Stimulated activated CD4-positive, alpha-beta T cell treated with anti-CD3 and anti-CD28 coated beads, Interleukin-4, amount 100 ng/mL, for 48 hours (primary cell): ENCODE measurements at places on chromosomes 1 and 21.

GRCh38 chr1:27632387-27633297, 2.3 kb downstream of the FGR start:
- peak; percentile 31 for DNase-seq

DNA sequence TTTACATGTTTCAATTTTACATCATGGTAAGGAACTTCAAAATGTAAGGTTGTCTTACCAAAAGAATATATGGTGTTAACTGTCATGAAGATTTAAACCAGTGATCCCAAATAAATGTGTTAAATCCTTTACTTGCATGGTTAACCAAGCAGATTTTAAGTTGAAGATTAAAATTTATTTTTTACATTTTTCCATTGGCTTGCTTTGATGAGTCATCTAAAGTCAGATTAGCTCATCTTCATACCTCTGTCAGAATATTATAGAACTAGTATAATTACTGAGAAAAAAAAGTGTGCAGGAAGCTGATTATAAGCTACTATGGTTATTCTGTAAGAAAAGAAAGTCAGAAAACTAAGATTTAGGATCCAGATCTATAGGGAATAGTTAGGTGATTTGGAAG, 95.3 kb upstream of the DPH5 start:
- DNase-seq: no peak

DNA sequence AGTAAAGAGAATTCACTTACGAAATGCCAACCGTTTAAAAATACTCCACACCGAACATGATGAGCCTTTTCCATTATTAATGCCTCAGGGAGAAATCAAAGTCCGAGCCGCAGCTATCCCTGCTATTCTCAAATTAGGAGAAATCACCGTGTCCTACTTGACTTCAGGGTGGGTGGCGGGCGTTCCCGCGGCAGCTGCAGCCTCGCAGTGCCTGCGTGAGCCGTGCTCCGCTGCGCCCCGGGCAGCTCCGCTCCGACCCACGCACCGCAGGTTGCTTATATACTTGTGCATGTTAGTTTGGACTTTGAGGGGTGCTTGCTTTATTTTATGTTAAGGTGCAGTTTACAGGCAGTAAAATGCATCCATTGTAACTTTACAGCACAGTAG, 35.6 kb upstream of the PCBP3 start:
- no peak for DNase-seq

GRCh38 chr1:155094622-155094948, 15.9 kb downstream of the EFNA3 start:
- DNase-seq: no peak

GRCh38 chr1:201661823-201662359, 123.0 kb downstream of the NAV1 start:
- DNase-seq: no peak

- no peak for DNase-seq
Measured at GRCh38 chr1:154808261-154808908, 61.7 kb downstream of the KCNN3 start.

- DNase-seq: no peak
Measured at GRCh38 chr1:33258788-33259274, 2.5 kb downstream of the ZNF362 start.

DNA sequence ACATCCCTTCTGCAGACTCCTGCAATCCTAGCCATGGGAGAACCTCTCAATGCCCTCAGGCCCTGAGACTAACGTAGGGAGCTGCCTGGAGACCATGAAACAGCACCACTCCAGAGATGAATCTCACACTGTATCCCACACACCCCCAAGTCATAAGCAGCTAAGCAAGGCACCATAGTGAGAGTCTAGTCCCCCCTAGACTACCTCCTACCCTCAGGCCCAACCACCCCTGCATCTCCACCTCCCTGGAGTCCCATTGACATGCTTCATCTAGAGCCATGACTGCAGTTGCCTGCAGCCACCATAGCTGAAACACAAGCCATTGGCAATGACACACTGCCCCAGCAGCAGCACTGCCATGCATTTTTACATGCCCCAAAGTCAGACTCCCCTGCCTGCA, 17.4 kb downstream of the SPRR2G start:
- DNase-seq: no peak

GRCh38 chr1:110235181-110235833, 25.2 kb downstream of the KCNC4 start:
- no peak for DNase-seq

- DNase-seq: no peak
Measured at GRCh38 chr1:116433275-116434257, 60.5 kb downstream of the ATP1A1 start.

DNA sequence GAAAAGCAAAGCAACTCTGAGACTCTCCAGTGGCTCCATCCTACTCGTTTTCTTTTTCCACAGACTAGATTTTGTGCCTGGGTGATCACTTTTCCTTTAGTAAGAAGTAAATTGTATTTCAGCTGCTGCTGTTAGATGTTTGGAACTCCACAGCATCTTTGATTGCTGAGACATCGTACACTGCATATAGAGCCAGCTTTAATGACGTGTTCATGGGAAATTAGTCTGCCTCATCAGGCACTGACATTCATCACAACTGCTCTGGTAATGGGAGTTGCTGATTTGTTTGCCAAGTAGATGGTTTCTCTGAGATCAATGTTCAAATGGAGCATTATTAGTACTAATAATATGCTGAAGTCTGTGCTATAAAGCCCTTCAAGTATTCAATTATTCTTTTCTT, 573.8 kb upstream of the NR5A2 start:
- no peak for DNase-seq

GRCh38 chr1:3249631-3250501, 180.9 kb downstream of the PRDM16 start:
- DNase-seq: no peak

DNA sequence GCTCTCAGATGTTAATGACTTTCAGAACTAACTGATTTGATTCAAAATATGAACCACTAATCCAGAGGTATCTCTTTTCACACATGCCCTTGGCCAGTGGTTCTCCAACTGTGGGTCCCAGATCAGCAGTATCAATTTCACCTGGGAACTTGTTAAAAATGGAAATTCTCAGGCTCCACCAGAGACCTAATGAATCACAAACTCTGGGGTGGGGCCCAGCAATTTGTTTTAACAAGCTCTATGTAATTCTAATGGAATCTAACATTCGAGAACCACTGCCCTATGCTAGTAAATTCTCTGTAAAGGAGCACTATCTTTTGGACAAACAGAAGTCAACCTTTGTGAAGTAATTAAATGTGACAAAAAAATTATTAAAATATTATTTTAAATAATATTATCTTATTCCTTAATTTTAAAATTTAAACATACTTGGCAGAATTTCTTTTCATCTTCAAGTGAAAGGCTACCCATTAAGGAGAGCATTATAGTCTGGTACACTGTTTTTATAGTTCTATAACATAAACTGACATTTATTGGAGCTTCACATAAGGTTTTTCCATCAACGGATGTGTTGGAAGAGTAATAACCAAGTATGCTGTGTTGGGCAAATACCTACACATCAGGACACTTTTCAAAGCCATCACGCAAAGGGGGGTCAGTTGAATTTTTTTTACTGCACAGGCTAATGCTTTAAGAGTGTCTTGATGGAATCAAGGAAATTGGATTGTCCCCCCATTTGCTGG, 130.4 kb downstream of the LHX4 start:
- no peak for DNase-seq

- DNase-seq: no peak
Measured at GRCh38 chr1:42998386-42998785, 39.7 kb upstream of the SLC2A1 start.

DNA sequence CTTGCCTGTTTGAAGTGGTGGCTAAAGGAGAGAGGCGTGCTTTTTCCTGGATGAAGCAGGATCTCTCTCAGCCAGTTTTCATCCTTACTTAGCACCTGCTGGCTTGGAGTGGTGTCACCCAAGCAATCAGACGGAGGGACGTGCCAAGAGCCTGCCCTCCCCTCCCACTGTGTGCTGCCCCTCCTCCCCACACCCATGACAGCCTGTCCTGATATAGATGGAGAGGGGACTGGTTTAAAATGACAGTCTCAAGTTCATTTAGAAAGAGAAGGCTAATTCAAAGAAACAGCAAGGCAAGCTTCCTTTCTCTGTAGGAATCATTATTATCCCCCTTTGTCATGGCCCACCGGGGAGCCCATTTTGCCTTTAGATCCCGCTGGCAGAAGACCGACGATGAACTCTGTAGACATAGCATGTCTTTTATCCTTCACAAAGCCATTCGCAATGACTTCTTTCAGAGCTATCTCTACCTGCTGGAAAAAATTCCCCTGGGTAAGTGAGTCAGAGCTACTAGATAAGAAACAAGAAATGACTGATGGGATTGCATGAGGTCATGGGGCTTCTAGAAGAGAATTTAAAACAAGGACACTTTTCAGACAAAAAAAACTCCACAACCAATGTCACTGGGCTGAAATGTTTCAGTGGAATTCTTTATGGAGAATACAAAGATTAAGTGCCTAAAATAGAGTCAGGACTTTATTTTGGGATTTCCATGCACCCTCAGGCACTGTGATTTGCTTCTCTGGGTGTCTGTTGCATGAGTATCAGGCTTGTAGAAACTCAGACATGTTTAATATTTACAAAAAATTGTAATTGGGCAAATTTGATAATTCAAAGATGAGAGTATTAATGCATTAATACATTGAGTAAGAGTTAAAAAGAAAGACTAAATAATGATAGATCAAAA, at the start of gene NTMT2:
NTMT2 (plus strand) TSS at position 190 of the 907 bp plus-strand sequence; CDS start at position 339, 149 bp downstream.
- DNase-seq: no peak

DNA sequence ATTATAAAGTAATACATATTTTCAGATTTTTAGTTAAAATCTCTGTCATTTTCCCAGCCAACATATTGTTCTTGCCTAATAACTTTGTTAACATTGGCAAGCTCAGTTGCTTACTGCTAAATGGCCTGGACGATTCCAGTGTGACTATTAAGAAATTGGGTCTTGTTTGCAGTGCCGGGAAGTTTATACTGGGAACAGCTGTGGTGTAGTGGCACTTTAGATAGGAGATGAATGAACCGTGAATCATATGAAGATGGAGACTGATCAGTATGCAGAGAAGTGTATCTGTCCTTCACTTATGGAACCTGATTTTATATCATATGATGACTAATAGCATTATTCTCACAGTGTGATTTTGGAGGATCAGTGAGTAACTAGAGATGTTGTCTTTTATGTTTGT, 3.3 kb downstream of the CHRM3 start:
- DNase-seq: no peak

- no peak for DNase-seq
Measured at GRCh38 chr1:36464605-36465393, 615 bp upstream of the MRPS15 start.

DNA sequence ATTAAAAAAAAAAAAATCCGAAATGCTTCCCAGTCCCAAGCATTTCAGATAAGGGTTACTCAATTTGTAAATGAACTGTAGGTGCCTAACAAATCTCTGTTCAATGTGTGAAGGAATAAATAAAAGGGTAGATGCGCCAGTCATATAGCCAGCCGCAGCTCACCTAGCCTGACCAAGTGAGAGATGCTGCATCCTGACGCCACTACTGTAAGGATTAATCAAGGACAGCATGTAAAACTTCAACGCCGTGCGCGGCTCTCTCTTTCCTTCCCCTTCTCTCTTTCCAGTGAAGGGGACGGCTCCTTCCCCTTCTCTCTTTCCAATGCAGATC, 441 bp downstream of the PPT1 start:
- DNase-seq: no peak

DNA sequence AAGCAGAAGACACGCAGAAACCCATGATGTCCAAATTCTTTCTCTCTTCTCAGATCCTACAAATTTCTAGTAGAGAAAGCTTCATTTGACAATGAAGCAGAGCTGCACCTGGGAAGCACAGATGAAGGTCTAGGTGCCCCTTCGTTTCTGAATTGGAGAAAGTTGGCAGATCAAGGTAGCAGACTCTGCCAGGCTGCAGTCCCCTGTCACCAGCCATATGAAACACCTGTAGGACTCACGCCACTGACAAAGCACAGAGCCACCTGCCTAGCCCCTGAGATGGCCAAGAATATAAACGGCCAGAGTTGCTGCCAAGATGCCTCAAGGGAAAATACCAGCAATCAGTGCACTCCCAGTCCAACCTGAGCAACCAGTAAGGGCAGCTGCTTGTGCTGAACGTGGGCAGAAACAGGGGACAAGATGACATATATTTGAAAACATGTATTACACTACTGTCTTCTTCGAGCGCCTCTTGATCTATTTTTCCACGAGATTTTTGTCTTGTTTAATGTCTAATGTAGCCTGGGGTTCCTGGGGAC, 20.6 kb upstream of the PLEKHA6 start:
- no peak for DNase-seq

- no peak for DNase-seq
Measured at GRCh38 chr1:14519976-14520375, 78.5 kb upstream of the KAZN start.

GRCh38 chr1:22611530-22611947, 24.9 kb upstream of the C1QA start:
- DNase-seq: peak; percentile 8

- DNase-seq: peak; percentile 36
Measured at GRCh38 chr1:192445839-192446489, 129.2 kb downstream of the RGS21 start.

GRCh38 chr1:89953131-89953626, 41.7 kb upstream of the ZNF326 start:
- DNase-seq: peak; percentile 20

DNA sequence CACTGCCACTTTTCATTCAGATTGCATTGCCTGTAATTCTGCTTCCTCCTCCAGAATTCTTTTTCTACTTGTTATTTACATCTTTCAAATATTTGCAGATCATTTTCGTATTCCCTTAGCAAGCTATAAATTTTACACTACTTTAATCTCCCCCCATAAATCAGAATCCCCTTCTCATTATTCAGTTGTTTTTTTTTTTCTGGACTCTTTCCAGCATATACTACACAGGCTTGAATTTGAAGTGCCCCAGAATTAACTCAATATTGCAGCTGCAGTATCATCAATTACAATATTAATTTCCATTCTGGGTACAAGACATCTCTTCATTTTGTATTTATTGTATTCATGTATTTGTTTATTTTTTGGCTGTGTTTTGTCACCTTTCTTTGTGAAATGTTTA, 1494.3 kb downstream of the AMY1C start:
- DNase-seq: no peak

DNA sequence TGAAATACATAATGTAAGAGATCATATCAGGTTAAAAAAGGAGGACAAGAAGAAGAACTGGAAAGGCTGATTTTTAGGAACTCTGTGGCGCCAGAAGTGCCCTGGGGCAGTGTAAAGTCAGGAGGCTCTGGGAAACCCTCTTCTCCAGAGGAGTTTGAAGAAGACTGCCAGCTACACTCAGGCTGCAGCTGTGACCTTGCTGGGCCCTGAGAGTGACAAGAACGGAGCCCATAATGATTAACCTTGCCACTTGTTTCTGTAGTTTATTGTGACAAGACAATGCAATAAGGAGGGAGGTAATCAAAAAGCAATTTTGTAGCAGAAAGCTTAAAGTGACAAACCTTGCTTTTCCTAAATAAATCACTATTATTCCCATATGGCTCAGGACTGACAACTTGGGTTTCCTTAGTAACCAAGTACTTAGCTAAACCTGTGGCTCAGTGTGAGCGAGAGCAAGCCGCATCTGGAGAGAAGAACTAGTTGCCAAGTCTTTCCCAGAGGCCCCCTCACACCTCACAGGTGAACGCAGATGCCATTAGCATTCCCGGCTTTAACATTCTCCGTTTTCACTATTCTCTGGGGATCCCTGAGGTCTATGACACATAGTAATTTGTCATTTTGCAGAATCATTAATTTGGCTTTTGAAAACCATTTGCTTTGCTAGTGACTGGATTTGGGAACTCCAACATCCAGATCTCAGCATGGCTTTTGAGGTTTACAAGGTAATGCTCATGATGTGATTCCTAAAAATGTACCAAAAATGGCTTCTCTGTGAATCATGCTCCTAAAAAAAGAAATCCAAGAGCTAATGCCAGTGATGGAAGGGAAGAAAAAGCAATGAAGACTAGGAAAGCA, 115.9 kb downstream of the OMA1 start:
- no peak for DNase-seq
